AML-193 (cell line): ENCODE measurements at places on chromosomes 3 and 15.

DNA sequence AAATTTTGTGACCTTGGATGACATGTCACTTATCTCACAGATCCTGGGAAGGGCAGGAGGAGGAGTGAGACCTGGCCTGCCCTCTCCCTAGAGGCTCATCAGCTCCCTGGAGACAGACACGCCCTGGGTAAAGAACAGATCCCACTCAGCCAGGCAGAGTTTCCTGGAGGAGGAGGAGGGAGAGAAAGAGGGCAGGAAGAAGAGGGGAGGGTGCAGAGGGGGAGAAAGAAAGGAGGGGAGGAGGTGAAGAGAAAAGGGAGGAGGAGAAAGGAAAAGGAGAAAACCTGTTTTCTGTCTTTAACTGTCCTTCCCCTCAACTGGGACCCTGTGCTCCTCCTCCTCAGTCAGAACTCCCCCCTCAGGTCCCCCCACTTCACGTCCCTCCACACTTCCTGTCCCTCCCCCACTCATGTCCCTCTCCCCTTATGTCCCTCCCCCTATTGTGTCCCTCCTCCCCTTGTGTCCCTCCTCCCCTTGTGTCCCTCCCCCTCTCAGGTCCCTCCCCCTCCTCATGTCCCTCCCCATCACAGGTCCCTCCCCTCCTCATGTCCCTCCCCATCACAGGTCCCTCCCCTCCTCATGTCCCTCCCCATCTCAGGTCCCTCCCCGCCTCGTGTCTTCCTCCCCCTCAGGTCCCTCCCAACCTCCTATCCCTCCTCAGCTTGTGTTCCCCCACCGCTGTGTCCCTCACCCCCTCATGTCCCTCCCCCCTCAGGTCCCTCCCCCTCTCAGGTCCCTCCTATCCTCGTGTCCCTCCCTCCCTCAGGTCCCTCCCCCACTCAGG is 52.3 kb upstream of the CGNL1 start:
- DNase-seq = no peak

GRCh38 chr3:40336101-40336500 is 26.6 kb downstream of the EIF1B start:
- DNase-seq = no peak

GRCh38 chr3:146557745-146558144 is 13.3 kb upstream of the PLSCR1 start:
- no peak for DNase-seq

DNA sequence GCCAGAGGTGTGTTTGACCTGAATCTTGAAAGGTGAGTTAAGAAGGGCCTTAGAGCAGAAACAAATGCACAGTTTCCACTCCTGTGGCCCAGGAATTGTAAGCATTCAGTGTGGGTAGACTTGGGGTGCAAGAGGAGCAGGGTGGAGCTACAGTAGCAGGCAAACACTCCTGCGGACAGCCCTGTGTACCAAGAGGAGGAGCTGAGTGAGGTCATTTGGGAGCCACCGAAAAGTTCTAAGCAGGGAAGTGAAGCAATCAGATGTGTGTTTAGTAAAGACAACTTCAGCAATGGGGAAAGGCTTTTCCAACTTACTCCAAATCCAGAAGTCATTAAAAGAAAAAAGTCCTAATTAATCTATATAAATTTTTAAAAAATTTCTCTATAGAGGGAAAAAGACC is 99.3 kb downstream of the ARHGEF26 start:
- no peak for DNase-seq

DNA sequence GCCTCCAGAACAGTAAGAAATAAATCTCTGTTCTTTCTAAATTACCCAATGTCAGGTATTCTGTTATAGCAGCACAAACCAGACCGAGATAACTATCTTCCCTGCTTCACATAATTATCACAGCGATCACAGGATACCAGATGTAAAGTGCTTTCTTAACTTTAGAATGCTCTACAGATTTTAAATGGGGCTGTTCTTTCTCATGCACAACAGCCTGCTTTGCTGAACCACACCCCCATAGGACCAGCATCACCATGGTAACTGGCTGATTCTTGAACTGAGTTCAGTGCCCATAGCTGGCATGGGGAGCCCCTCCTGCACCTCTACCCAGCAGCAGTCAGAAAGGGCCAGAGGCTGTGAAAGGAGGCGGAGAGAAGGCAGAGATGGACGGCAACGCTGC is 7.8 kb downstream of the CD80 start:
- DNase-seq = no peak

DNA sequence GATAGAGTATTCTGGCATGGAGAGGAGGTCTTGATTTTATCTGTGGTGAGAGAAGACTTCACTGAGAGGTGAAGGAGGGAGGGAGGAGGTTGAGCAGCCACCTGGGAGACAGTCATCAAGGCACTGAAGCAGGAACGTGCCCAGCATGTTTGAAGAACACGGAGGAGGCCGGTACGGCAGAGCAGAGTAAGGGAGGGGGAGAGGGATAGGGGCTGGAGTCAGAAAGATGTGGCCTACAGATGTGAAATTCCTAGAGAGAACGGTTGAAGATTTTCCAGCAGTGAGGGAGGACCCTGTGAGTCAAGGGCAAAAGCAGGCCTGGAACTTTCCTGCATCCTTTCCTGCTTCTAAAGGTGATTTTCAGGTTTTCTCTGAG is 21.7 kb upstream of the IQCF6 start:
- DNase-seq = no peak

DNA sequence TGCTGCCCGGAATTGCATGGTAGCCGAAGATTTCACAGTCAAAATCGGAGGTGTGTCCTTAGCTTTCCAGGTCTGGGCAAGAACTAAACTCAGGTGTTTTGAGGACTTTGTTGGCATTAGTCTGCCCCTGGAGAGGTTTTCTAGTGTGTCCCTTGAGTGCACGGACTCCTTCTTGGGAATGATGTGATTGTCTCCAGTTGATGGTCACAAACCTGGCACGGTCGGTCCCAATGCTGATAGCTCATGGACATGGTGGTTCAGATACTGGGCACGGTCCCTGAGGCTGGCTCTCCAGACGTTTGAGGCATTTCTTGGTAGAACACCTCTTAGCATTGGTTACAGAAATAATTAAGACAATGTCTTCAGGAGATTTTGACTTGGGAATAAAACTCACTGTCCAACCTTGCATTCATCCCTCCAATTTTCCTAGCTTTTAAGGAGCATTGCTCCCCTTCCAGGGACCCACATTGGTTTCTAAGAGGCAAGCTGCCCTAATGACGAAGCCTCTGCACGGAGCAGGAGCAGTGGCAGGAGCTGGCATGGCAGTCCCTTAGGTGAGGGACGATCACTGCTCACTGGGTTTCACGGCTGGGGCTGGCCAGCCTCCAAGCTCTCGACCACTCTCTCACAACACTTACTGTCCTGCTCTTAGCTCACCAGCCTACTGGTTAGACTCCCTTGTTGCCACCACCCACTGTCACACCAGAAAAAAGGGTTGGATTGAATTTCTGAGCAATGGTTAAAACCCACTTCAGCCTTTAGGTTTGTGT is 68.1 kb downstream of the PGPEP1L start:
- no peak for DNase-seq

GRCh38 chr15:52362497-52362896 is 66.9 kb upstream of the MYO5C start:
- no peak for DNase-seq

GRCh38 chr3:172315401-172316091 is 132.7 kb downstream of the GHSR start:
- no peak for DNase-seq

DNA sequence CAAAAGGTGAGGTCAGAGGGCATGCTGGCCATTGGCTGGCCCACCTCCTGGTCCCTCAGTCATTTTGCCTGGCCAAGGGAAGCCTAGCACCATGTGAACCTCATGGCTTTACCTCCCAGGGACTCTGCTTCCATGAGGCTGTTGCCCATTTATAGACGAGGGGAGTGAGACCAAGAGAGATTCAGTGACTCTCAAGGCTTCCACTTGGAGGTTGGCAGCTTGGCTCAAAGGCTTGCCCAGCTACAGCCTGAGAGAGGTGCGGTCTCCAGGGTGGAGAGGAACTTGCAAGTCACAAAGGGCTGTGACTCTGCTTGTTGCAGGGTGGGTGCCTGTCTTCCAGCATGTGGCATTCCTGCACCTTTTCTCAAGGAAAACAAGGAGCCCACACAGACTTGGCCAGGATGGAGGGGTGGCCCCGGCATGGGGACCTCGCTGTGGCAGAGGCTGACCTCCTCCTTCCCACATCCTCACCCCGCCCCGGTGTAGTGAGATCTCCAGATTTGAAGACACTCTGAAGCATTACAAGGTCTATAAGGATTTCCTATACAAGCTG is 24.5 kb downstream of the CFAP100 start:
- DNase-seq = no peak

DNA sequence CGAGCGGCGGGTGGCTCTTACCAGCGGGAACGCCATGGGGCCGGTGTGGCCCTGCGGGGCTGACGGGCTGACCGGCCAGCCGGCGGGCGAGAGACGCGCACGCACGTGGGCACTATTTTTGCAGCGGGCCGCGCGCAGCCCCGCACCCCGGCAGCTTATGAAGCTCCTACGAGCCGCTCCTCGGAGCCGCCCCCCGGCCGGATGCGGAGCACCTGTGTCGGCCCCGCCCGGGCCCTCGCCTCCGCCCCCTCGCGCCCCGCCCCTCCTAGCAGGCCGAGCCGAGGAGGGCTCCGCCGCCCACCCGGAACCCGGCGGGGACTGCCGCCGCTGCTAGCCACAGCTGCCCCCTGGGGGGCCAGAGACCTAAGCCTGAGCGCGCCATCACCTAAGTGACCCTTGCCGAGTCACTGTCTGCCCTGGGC is 683 bp upstream of the CPEB1 start:
- DNase-seq = no peak

DNA sequence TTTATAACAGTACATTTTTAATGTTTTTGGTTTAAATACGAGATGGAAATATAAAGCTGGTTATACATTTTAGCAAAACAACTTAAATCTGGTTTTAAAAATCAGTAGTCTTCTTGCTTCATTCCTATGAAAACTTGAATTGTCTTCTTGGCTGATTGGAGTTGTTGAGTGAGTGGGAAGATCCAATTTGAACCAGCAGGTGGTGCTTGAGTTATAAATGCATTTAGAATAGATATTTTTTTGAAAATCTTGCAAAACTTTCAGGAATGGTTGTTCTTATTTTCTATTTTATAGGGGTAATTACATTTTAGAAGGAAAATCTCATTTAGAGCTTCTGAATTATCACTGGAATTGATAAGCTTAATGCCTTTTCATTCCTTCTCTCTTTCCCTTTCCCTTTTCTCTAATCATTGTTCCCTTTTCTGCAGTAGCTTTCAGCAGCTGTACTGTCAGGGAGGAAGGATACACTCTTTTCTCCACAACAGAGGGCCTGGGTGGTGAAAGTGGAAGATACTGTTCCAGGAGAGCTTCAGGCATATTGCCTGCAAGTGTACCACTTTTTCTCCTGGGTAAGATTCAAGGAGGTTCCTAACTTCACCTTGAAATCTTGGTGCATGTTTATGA is 335.6 kb downstream of the NLGN1 start:
- DNase-seq = peak; percentile 38

- DNase-seq = no peak
Observed at GRCh38 chr15:68434021-68434420, 2.1 kb upstream of the ITGA11 start.

- no peak for DNase-seq
Observed at GRCh38 chr3:118181274-118181673, 853.4 kb downstream of the IGSF11 start.

DNA sequence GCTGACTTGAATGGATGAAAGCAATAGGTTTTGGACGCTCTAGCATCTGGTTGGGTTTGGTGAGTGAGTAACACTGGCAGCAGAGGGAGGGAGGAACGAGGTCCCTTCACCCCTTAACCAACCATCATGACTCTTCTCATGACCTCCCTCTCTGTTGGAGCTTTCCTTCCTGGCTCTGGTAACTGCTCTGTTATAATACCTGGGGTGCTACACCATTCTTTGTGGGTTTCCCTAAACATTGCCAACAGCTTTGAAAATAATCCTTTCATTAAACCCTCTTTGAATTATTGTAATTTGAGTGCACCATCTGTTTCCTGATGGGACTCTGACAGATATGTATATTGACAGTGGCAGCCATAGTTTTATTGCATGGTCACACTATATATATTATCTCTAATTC is 146.2 kb upstream of the PTPRG start:
- DNase-seq = no peak

- no peak for DNase-seq
Observed at GRCh38 chr3:113277941-113278598, 66.7 kb downstream of the BOC start.

GRCh38 chr3:136543385-136543784 is 208.8 kb downstream of the STAG1 start:
- DNase-seq = peak; percentile 81
